ENCODE measurements at places on chromosomes 1 and 21. TPM values are rescaled to one million over a fixed set of nuclear protein-coding genes. Genes with fewer than 3 reads are reported as not detected.

FCRLA gene
- 0.67 TPM for total RNA-seq

STRIP1 gene
- 39.1 TPM for total RNA-seq

GPR61 gene
- total RNA-seq = not detected

CR1L gene
- total RNA-seq = not detected

ARMH1 gene
- 1.5 TPM for total RNA-seq

CD5L gene
- not detected for total RNA-seq

C1QA gene
- total RNA-seq = not detected

FASLG gene
- total RNA-seq = not detected

CFHR3 gene
- not detected for total RNA-seq

REN gene
- not detected for total RNA-seq

GIPC2 gene
- total RNA-seq = under 0.01 TPM

TPTE gene
- not detected for total RNA-seq

SGIP1 gene
- not detected for total RNA-seq

TNFRSF1B gene
- total RNA-seq = under 0.01 TPM

C1orf167 gene
- not detected for total RNA-seq
